ENCODE measurements at places on chromosomes 5 and 9.

- DNase-seq = no peak
These were observed 147.6 kb downstream of the NR2F1-AS1 start for GRCh38 chr5:93433422-93433821.

GRCh38 chr5:97388794-97389193, 205.7 kb upstream of the RIOK2 start:
- DNase-seq = no peak

DNA sequence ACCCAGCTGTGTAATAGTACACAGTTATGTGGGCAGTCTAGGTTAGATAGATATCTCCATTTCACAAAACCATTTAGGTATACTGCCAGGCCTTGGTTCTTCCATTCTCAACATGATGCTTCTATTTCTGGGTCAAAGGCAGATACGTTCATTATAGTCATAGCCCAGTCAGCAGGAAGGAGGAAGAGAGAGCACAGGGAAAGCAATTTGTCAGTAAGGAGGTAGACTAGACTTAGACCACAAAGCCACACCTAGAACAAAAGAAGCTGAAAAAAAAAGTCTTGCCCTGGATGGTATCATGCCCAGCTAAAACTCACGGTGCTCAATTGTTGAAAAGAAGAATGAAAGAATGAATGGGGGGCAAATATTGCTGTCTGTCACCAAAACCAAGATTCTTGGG, 7.6 kb downstream of the INVS start:
- DNase-seq = no peak

- DNase-seq = no peak
These were observed 125.9 kb downstream of the EHMT1 start for GRCh38 chr9:137744632-137745183.

DNA sequence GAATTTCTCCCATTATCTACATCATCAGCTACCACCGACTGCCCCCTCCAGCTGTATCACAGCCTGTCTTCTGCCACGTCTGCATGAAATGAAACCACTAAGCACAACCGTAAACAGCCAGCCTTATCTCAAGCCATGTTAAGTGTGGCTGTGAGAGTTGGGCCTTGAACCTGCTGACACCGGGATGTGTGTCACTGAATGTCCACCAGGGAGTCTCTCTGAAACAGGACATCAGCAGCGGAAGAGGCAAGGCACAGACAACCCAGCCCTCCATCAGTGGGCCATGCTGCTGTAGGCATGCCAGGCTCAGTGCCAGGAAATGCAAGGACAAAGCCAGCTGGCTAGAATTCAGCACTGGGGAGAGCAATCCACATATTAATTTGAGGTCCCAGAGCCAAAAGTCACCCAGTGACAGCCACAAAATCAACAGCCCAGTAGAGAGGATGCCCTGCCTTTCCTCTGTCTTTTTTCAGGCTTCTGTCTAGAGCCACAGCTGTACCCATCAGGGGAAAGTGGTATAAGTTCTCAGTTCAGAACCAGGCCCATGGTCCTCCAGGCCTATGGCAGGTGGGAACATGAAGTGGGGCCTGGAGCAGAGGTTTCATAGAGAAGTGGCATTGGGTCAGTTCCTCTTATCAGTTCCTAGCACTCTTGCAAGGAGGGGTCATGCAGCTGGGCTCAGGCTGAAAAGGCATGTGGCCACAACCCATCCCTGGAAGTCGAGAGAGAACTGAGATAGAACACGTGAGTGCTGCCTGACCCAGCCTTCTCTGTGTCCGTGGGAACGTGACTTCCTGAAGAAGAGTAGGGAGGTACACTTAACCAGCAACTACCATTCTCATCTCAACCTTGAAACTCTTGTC, 199.4 kb downstream of the ESM1 start:
- peak; percentile 15 for DNase-seq

GRCh38 chr5:141465351-141465750, 10.4 kb upstream of the PCDHGC3 start:
- no peak for DNase-seq

DNA sequence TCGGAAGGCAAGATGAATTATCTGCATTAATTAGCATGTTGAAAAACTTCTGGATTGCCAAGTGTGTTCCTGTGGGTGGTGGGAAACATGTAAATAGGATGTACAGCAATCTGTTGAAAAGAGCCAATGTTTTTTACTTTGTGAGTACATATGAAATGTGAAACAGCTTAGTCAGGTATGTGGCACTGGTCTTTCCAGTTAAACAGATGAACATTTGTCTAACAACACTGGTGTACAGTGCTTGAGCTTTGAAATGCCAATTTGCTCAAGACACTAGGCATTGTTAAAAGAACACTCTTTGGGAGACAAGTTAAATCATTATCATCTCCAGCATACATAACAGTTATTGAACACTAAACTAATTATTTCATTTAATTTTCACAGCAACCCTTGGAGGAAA, 107.3 kb upstream of the SLC24A2 start:
- no peak for DNase-seq

- DNase-seq = peak; percentile 63
These were observed 346.1 kb upstream of the PTGER4 start for GRCh38 chr5:40333459-40334241.

DNA sequence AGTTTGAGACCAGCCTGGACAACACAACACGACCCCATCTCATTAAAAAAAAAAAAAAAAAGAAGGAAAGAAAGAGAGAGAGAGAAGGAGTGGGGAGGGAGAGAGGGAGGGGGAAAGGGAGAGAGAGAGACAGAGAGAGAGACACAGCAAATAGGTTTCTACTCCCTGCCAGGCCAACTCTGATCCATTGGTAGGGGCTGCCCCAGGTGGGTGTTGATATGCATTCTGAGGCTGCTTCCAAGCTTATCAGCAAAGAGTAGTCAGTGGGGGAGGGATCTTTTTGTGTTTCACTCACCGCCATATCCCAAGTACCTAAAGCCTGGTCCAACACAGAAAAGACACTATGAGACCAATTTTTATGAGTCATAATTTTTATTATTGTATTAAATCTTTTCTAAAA, 57.0 kb upstream of the SAP30L start:
- no peak for DNase-seq

DNA sequence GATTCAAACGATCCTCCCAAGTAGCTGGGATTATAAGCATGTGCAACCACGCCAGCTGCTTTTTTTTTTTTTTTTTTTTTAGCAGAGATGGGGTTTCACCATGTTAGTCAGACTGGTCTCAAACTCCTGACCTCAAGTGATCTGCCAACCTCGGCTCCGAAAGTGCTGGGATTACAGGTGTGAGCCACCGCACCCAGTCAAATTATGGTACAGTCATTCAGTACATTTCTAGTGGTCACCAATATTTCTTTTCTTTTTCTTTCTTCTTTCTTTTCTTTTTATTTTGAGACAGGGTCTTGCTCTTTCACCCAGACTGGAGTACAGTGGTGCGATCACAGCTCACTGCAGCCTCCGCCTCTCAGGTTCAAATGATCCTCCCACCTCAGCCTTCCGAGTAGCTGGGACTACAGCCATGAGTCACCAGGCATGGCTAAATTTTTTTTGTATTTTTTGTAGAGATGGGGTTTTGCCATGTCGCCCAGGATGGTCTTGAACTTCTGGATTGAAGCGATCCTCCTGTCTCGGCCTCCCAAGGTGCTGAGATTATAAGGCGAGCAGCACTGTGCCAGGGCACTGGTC, 25.4 kb upstream of the DCP2 start:
- DNase-seq = no peak

GRCh38 chr9:82882138-82882537, 180.8 kb downstream of the RASEF start:
- no peak for DNase-seq

DNA sequence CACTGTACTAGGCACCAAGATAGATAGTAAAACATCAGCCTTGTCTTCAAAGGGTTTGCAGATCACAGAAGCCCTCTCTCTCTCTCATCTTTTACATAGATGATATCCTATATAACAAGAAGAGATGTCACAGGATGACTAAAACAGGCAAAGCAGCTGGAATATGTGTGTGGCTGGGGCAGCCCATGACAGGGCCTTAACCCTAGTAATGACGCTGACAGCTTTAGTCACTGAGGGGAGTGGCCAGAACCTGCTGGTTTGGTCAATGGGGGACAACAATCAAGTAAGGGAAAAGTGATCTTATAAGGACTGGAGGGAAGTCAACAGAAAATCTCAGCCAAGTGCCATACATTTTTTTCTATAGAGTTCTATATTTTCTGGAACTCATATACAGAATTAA, 41.9 kb upstream of the RIC1 start:
- DNase-seq = peak; percentile 42

GRCh38 chr5:11595045-11595444, 309.2 kb downstream of the CTNND2 start:
- no peak for DNase-seq

DNA sequence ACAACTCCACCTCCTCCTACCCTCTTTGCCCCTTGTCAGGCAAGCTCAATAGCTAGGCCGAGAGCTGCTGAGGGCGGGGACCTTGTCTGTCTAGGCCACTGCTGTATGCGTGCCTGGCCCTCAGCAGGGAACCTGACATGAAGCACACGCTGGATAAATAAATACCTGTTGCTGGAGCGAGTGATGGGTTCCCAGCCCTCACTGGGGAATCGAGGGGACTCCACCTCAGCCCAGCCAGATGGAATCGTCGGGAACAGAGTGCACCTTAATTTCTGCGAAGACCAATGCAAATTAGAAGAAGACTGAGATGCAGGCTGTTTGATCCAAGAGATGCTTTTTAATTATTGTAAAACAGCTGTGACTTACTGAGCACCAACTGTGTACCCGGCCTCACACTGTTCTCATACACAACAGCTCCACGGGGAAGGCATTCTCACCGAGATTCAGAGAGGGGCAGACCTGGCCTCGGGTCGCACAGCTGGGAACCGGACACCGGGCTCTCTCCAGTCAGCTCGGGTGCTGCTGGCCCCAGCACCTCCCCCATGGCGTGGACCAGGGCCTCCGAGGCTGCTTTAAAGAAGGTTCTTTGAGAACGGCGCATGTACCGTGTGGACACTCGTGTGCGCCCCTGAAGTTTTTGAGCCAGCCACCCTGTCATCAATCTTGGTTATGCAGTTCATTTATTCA, 109.7 kb upstream of the IER5L start:
- no peak for DNase-seq

DNA sequence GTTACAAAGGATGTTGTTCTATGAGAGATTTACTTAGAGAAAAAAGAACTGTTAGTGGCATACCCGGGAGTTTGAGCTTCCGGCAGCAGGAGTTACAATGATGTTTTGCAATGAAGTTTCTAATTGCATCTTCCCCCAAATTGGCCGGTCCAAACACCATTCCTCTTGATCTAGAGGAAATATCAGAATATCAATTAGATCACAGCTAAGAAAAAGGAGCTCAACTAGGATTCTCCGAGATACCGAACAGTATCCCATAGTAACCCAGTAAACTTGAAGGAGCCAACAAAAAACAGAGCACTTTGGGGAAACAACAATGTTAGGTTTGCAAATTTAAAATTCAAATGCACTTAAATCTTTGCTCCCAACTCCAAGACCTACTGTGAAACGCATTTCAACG, 159.5 kb downstream of the TRPM6 start:
- DNase-seq = no peak

DNA sequence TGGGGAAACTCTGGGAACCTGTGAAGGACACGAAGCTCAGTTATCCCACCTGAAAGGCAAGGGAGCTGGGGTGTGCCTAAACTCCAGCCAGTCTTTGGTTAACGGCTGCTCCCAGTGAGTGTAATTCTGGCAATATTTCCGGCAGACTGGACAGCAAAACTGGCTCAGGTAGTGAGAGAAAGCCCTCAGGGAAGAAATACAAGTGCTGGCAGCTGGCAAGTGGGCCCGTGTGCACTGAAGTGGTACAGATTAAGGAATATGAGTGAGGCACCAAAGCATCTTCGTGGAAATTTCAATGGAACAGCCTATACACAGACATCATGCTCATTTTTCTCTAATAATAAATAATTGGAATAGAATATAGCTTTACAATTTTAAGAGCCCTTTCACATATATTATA, 56.2 kb downstream of the ABHD17B start:
- no peak for DNase-seq

GRCh38 chr9:93447655-93448054, 3.8 kb upstream of the FAM120A start:
- DNase-seq = no peak

DNA sequence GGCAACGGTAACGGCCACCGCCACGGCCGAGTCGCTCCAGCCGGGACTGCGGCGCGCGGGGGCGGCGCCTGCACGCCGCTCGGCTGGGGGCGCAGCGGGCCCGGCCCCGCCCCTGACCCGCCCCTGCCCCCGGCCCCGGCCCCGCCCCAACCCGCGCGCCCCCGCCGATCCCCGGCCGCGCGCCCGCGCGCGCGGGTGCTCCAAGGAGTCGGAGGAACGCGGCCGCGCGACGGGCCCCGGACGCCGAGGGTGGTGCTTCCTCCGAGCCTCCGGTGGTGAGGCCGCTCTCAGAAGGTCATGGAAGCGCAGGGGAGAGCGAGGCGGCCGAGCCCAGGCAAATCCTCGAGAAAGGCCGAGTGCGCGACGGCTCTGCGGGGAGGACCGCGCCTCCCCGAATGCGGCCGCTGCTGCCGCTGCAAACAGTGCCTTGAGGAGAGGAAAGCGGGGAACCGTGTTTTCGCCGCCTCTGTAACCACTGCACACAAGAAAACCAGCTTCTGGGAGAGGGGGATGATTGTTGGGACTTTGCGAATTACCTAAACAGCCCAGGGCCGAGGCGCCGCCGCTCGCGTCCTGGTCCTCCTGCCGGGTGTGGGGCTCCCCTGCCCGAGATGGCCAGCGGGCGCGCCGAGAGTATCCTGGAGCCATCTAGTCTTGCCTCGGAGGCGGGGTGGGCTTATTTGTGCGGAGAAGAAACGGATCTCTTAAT, at the start of gene LIFR:
Gene LIFR, minus strand, starts transcription at position 48 of the 709 bp plus-strand sequence. CDS start 25,999 bp downstream, outside the sequence.
- DNase-seq = peak; percentile 21

- no peak for DNase-seq
These were observed 36.7 kb downstream of the ANKH start for GRCh38 chr5:14834584-14835550.

DNA sequence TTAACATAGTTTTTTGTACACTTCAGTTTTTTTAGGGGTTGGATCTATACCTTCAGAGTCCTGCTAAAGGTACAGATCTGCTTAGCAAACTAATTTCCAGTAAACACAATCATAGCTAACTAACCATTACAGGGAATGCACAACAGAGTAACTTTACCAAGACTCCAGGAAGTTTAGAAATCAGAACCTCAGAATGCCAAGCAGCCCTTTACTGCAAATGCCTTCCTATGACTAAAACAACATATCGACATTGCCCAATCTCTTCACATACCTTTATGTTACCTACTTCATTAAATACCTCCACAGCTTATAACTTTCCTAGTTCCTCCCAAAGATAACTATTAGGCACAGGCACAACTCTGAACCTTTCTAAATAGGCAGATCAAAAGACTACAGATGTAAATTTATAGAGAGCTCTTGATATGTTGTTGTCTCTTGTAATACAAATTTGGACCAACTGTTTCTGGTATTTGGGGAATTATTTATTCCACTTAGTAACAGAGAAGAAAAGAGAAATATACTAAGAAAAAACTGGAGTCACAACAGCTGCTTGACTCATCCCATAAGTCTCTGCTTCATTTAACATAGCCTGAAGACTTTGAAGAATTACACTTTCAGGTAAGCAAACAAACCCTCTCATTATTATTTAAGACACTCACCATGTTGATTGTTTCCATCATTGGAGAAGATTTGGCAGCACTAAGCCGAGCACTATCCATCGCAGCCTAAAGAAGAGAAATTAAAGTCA, 46.0 kb upstream of the OR2K2 start:
- no peak for DNase-seq
